ENCODE measurements at places on chromosomes 2 and 18.

- no peak for DNase-seq
Observed at GRCh38 chr2:50004667-50005066, 850.4 kb upstream of the FSHR start.

- DNase-seq = no peak
Observed at GRCh38 chr18:63091671-63092364, 227.8 kb downstream of the BCL2 start.

DNA sequence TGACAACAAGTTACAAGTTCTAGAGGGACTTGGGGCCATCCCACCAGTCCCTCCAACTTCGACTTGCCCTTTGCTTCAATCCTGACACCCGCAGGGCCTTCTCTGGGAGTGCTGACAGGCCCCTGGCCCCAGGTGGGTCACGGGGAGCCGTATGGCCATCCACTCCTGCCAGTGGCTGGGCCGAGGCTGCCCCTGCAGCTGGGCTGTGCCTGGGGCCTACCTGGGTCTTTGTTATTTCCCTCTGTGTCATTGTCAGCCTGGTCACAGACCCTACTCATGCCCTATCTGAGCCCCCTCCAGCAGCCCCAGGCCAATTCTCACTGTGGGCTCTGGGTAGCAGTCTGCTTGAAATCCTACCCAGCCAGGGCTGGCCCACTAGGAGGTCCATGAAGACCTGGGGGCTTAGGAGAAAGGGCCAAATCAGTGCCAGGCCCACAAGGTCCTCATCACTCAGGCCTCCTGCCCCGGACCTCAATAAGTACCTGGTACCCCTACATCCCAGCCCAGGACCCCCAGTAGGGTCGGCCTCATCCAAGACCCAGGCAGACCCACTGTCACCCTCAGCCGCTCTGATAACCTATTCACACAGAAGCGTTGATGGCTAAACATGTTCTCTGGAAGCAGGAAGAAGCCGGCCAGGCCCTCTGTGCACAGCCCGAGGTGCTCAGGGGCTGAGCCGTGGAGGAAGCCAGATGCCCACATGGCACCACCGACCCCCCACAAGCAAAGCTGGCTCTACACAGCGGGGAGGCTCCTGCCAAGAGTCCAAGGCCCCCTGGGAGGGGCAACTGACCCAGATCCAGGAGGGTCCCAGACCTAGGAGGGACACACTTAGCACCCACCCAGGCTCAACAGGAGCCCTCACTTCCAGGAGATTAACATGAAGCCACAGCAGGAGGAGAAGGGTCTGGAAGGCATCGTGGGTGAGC lies 57.7 kb downstream of the BIN1 start:
- no peak for DNase-seq

- no peak for DNase-seq
Observed at GRCh38 chr18:78196280-78196679, 783.3 kb upstream of the SALL3 start.

GRCh38 chr2:40395169-40396073 lies 56.5 kb downstream of the SLC8A1 start:
- no peak for DNase-seq

- no peak for DNase-seq
Observed at GRCh38 chr2:218663901-218664300, 4.4 kb downstream of the BCS1L start.

- DNase-seq = no peak
Observed at GRCh38 chr2:140734992-140735391, 1395.8 kb downstream of the LRP1B start.

- DNase-seq = no peak
Observed at GRCh38 chr2:48202863-48203642, 296.8 kb upstream of the FBXO11 start.

GRCh38 chr2:43905371-43905803 lies 66.6 kb downstream of the ABCG8 start:
- DNase-seq = no peak

GRCh38 chr2:19541884-19542283 lies 183.5 kb upstream of the OSR1 start:
- no peak for DNase-seq

- DNase-seq = no peak
Observed at GRCh38 chr18:24153397-24153796, 14.5 kb downstream of the CABYR start.

- DNase-seq = no peak
Observed at GRCh38 chr2:202009019-202009481, 24.6 kb upstream of the FZD7 start.

GRCh38 chr18:72993250-72993649 lies 125.5 kb upstream of the NETO1 start:
- DNase-seq = no peak
